ENCODE measurements at places on chromosomes 4 and X.

DNA sequence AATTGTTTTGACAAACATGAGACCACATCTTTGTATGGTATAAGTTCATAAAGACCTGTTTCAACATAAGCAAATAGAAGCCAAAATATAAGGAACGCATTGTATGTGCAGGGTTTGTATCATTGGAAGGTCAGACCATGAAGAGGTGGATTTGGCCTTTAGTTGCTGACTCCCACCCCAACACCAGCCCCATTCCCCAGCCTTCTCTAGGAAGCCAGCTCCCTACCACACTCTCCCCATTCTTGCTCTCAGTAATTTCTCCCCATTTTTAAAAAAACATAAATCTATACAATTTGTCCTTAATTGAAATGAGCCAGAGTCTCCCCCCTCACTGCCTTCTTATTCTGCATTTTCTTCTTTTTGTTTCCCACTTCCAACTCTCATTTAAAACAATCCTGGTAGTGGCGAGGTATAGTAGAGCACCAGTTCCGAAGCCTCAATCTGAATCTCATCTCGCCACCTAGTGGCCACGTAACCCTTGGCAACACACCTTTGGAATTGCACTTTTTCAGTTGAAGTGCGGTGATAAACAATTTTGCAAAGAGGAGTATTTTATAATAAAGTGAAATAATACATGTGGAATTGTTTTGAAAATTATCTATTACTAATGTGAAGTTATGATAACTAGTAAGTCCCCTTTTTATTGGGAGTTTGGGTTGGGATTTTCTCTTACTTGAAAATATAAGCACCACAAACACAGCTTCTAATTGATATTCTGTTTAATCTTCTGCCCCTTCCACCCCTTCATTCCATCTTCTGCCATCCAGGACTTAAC lies 126.6 kb downstream of the ASB9 start:
- peak; percentile 59 for DNase-seq

DNA sequence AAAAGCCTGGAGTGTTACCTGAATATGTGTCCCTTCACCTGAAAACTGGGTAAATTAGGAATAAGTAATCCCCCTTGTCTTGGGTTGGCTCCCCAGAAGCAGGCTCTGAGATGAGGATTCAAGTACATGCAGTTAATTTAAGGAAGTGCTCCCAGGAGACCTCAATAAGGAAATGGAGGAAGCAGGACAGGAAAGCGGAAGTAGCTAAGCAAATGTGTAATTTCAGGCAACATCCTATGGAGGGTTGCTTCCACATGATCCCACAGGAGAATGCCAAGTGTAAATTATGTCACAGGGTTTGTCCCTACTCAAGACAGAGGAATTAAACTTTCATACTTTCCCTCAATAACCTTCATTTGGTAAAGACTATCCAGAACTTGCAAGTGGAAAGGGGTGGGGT lies 48.1 kb upstream of the ARHGEF6 start:
- no peak for DNase-seq

DNA sequence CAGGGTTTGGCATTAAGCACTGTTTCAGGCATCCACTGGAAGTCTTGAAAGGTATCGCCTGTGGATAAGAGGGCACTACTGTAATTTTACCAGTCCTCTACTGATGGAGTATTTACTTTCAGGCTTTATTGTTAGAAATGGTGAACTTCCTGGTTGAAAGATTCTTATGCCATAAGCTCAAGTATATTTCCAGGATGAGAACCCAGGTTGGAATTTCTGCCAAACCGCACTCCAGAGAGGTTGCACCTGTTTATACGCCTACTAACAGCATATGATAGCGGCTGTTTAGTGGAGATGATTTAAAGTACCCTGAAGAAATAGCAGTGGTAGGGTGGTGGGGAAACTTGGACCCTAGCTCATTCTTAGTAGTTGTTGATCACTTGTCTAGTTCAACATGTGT lies 9.9 kb downstream of the FNIP2 start:
- DNase-seq, result no peak

GRCh38 chr4:133347409-133347808 lies 198.3 kb downstream of the PCDH10 start:
- no peak for DNase-seq

GRCh38 chrX:15929194-15929593 lies 74.6 kb upstream of the AP1S2 start:
- no peak for DNase-seq

DNA sequence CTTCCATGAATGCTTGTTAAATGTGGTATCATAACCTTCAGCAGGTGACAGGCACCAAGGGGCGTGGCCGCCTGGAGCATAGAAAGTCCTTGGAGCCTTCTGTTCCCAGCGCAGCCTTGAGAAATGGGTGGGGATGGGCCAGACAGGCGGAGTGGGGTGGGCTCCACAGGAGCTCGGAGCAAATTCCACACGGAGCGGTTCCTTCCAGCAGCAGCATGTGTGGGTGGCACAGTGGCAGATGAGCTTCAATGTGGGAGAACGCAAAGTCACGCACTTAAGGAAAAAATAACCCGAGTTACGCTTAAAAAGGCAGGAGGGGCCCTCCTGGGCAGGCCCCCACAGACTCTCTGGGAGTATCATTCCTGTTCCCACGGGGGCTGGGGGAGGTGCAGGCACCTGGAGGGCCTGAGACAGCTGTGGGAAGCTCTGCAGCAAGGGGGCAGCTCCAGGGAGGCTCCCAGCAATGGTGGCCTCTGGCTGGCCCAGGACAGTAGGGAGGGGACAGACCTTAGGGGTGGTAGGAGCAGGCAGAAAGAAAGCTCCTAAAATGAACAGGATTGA lies 15.3 kb downstream of the TMEM271 start:
- DNase-seq, result no peak

- DNase-seq, result no peak
Observed at GRCh38 chr4:24835696-24836095, 40.3 kb downstream of the SOD3 start.

DNA sequence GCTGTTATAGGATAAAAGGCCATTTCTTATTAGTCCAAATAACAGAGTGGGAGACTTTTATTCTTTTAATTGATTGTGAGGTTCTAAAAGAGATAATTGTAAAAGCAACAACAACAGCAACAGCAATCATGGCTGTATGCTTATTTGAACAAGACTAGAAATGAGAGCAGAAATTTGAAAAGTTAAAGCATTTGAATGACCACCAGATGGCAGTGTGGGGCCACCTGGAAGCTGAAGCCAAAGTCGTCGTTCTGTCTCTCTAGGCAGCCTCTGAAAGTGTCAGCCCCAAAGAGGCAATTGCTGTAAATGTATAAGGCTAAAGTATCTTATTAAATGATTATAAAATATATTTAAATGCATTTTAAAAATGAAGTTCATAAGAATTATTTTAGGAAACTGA lies 42.2 kb downstream of the SH2D1A start:
- DNase-seq, result peak; percentile 77

GRCh38 chr4:16026160-16026761 lies 57.6 kb downstream of the PROM1 start:
- DNase-seq, result peak; percentile 89

GRCh38 chrX:13194291-13195103 lies 125.4 kb downstream of the ATXN3L start:
- peak; percentile 2 for DNase-seq

- no peak for DNase-seq
Observed at GRCh38 chrX:132258509-132258908, 39.3 kb upstream of the RAP2C start.

- DNase-seq, result no peak
Observed at GRCh38 chr4:184007891-184008290, 102.8 kb downstream of the STOX2 start.

- DNase-seq, result no peak
Observed at GRCh38 chrX:70480660-70481018, 36.0 kb downstream of the DLG3 start.

DNA sequence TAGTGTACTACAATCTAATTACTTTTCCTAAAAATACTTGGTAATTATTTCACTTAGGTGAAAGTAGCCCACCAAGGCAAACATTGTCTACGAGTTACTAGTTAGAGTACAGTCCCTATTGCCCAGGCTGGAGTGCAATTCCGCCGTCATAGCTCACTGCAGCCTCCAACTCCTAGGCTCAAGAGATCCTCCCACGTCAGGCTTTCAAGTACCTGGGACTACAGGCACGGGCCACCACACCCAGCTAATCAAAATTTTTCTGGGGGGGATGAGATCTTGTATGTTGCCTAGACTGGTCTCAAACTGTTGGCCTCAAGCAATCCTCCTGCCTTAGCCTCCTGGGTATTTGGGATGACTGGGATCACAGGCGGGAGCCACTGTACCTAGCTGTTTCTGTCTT lies 21.9 kb downstream of the FAM193A start:
- DNase-seq, result no peak

- DNase-seq, result no peak
Observed at GRCh38 chr4:18214411-18215055, 193.0 kb upstream of the LCORL start.

- no peak for DNase-seq
Observed at GRCh38 chrX:28391528-28391927, 195.7 kb upstream of the IL1RAPL1 start.

- DNase-seq, result no peak
Observed at GRCh38 chr4:665751-666435, 8.2 kb downstream of the ATP5ME start.

DNA sequence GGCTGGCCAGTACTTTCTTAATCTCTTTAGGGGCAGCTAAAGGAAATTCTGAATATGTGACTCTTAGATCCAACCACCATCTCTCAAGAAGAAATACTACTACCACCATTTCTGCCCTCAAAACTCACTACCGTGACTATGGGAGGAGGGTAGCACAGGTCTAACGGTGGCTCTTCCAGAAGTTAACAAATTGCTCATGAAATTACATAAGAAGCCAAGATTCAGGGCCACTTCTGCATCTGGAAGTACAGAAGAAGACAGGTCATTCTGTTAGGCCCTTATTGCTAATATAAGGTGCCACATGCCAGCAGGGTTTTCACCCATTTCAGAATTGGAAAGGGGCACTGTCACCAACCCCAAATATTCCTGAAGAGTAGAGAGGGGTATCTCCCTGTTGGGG lies 19.6 kb upstream of the NKRF start:
- no peak for DNase-seq

DNA sequence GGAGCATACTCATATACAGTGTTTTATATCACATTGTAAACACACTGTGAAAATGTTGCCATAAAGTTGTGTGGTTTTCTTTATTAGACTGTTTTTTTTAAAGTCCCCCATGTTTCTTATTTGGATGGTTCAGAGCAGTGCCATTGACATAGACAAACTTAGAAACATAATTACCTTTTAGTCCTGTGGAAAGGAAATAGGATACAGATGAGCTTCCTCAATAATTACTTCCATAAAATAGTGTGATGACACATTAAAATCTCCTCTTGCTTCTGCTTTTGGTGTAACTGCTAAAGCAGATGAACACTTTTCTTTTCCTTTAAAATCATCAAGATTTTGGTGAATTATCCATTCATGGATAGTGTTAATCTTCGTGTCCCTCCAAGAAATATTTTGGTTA lies 52.9 kb upstream of the LIMCH1 start:
- peak; percentile 13 for DNase-seq

- no peak for DNase-seq
Observed at GRCh38 chr4:114156371-114156770, 176.9 kb upstream of the ARSJ start.

DNA sequence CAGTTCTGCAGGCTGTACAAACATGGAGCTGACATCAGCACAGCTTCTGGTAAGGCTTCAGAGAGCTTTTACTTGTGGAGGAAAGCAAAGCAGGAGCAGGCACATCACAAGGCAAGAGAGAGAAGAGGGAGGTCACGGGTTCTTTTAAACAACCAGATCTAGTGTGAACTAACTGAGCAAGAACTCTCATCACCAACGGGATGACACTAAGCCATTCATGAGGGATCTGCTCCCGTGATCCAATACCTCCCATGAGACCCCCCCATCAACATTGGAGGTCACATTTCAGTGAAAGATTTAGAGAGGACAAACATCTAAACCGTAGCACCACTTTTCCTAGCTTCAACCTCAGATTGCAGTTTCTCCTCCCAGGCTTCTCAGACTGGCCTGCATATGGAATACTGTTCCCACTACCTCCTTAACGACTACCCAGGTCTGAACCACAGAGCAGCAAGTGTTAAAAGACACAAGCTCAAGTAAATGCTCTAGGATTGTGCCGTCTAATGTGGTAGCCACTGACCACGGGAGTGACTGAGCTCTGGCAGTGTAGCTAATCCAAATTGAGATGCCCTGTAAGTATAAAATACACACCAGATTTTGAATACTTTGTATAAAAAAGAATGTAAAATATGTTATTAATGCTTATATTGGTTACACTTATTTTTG lies 192.7 kb downstream of the PTTG2 start:
- no peak for DNase-seq

DNA sequence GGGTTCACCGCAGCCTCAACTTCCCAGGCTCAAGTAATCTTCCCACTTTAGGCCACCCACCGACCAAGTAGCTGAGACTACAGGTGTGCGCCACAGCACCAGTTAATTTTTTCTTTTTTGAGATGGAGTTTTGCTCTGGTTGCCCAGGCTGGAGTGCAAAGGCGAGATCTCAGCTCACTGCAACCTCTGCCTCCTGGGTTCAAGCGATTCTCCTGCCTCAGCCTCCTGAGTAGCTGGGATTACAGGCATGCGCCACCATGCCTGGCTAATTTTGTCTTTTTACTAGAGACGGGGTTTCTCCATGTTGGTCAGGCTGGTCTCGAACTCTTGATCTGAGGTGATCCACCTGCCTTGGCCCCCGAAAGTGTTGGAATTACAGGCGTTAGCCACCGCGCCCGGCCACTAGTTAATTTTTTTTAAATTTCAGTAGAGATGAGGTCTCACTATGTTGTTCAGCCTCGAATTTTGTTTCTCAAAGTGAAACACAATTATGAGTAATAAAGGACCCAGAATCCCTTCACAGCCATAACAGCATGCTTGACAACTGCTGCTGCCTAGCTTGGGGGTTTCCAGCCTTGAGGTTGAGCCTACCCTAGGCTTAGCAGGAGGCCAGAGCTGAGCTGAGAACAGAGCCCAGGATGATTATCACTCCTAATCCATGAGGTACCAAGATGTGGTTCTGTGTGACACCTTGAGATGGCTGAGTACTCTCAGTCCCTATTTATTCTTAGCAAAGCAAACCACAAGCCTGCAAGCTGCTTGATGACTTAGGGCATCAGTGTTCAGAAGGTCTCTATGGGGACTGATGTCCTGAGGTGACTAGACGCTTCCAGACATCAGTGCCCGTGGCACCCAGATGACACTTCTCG lies 41.6 kb upstream of the NKRF start:
- no peak for DNase-seq

DNA sequence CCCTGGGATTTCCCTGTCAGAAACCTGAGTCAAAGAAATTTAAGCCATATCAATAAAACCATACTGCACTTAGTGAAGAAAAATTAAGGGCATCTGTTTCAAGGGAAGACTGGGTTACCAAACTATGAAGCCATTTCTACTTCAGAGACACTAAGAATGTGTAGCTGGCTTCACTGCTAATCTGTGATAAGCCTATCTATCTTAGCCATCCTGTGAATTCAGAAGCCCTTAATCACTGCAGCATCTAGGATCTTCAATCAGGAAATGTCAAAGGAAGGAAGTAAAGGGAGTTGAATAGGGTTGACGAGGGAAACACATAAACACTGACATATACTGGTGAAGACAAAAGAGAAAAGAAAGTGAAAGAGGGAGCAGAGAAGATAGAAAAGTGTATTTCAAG lies 777.6 kb upstream of the DIAPH2 start:
- DNase-seq, result no peak

GRCh38 chrX:102712981-102713625 lies 855 bp downstream of the GPRASP2 start:
- DNase-seq, result peak; percentile 66

GRCh38 chr4:141524116-141524515 lies 112.3 kb upstream of the IL15 start:
- DNase-seq, result no peak

Data from common myeloid progenitor, CD34-positive (primary cell).